ENCODE measurements at places on chromosomes 5 and 9. TPM values are rescaled to one million over a fixed set of nuclear protein-coding genes. Genes with fewer than 3 reads are reported as not detected.

The GABRA6 gene
- total RNA-seq: not detected

The KIAA1958 gene
- total RNA-seq: 8.7 TPM

DNA sequence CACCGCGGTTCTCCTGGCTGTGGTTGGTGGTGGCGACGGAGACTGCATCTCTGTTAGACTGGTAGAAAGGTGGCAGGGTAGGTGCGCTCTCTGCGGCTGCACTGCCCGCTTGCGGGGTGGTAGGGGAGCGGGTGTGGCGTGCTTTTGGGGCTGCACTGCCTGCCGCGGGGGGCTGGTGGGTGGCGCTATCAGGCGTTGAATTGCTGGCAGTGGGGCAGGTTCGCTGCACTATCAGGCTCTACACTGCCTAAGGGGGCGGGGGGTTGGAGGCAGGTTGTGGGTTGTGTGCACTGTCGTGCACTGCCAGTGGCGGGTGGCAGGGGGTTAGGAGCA lies 21.0 kb upstream of the TRIM52 start:
- DNase-seq: no peak

- DNase-seq: peak; percentile 57
Measured at GRCh38 chr9:136011703-136012496, 50.7 kb upstream of the UBAC1 start.

DNA sequence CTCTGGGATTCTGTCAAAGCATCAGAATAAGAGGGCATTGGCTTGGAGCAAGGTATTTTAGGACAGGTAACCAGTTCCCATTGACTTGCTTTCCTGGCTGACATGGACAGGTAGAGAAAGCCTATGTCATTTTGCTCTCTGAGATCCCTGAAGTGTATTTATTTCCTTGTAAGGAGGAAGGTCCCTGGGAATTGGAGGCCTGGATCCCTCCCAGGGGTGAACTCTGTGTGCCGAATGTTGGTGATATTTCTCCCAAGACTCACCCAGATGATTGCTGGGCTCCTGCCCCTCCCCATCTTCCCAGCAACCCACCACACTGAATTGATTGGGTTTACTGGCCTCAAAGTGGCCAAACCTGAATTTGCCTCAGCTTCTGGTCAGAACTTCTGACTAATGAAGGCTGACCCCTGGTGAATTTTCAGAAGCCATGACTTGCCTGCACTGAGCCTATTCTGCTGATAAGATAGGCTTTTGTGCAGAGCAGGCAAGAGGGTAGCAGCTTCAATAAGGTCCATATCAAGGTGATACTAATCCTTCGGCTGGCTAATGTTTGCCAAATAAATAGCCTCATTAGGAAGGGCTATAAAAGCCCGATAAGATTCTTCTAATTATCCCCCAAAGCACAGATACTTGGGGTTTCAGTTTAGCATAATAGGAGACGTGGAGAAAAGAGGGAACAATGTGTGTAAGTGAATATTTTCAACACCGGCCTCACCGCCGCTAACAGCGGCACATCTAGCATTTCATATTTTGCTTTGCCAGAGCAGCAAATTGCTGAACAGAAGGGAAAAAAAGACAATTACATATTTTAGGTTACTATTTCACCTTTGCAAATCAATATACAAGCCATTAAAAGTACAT lies 152.9 kb upstream of the PITX1 start:
- DNase-seq: no peak

GRCh38 chr9:78249542-78249941 lies 13.7 kb downstream of the CEP78 start:
- DNase-seq: no peak
